Activated naive CD8-positive, alpha-beta T cell treated with anti-CD3 and anti-CD28 coated beads, Interleukin-2, amount 10 ng/mL, durations not matched to agents 7 days and 5 days (primary cell): ENCODE measurements at places on chromosomes 1 and 21.
A peak's percentile ranks its signal among the peaks of the same experiment; 100 is the strongest.

DNA sequence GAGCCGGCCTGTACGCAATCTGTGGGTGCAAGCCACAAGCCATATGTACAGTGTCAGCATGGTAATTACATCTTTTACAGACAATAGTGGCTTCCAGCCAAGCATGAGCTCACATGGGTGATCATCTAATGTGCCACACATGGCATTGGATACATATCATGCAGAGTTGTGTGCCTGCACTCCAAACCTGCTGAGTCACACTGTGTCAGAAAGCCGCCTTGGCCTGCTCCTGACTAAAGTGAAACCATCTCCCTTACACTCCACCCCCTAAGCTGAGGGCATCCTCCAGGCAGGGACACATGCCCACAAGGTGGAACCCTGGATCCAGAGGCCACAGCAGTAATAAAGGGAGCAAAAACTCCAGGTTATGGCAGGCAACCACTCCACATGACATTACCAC is 72.5 kb downstream of the KCNT2 start:
- DNase-seq, result no peak

DNA sequence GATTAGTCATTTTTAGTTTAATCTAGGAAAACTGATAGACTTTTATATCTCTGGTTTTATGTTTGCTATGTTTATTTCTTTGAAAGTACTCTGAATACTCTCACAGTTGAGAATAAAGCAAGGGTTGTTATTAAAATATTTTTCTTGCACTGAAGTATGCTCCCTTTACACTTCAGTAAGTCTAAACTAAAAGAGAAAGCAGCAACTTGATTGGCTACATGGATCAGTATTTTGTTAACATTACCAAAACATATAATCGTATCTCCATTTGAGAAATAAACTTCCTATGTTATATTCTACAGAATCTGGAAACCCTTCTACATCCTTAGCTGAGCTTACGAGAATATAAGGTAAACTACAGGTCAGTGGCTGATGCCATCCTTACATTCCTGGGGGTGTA is 149.5 kb upstream of the HP1BP3 start:
- DNase-seq, result no peak

- DNase-seq, result no peak
Observed at GRCh38 chr1:43319766-43320165, 17.9 kb upstream of the MPL start.

- no peak for DNase-seq
Observed at GRCh38 chr1:237583756-237584155, 307.0 kb downstream of the ZP4 start.

DNA sequence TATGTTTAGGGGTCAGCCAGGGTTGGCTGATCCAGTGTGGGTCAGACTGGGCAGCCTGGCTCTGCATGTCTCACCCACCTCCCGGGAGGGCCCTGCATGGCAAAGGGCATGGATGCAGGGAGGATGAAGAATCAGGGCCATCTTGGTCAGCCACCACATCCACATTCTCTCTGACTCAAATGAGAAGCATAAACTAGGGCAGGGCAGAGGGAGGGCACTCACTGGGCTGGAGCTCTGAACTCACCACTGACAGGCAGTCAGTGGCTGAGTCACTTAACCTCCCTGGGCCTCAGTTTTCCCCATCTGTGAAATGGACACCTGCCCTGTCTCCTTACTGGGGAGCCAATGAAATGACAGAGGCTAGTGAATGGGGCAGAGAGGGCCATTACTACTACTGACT is 4.3 kb upstream of the CELA2A start:
- DNase-seq, result no peak

- DNase-seq, result no peak
Observed at GRCh38 chr1:163922743-163923201, 601.0 kb downstream of the NUF2 start.

DNA sequence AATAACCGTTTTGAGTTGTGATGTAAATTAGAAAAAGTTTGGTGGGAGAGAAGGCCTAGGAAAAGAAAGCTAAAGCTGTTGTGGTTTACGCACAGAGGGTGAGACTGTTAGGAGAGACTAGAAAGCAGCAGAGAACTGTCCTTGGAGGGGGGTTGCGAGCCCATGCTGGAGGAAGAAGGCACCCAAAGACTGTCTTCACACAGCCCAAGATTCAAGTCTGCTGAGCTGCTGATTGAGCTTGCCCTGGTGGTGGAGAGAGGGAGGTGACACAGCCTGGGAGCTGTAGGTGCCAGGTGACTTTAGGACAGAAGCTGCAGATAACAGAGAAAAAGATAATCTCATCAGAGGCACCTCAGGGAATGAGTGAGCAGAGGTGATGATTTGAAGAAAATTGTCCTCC is 18.3 kb upstream of the TLR5 start:
- no peak for DNase-seq

GRCh38 chr1:231931846-231932454 is 305.4 kb downstream of the DISC1 start:
- DNase-seq, result peak; percentile 36

DNA sequence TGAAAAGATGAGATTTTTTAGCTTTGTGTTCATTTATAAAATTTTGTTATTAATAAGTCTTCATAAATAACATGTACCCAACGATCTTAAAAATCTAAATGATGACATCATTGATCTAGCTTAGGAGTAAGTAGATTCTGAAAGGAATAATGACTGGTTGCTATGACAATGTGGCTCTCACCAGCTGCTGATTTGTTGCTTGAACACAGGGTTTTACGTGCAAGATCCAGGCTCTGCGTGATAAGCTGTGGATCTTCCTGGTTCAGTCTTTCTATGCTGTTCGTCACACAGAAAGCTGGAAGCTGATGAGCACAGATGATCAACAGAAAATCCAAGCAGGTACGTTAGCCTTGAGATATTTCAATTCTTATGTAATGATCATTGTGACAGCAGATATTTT is 49.1 kb upstream of the C1orf146 start:
- DNase-seq, result no peak

- no peak for DNase-seq
Observed at GRCh38 chr1:147771226-147772125, 11.1 kb upstream of the GJA5 start.

- no peak for DNase-seq
Observed at GRCh38 chr1:116947092-116947860, 37.6 kb downstream of the PTGFRN start.

- no peak for DNase-seq
Observed at GRCh38 chr1:90534663-90535295, 182.3 kb downstream of the BARHL2 start.

DNA sequence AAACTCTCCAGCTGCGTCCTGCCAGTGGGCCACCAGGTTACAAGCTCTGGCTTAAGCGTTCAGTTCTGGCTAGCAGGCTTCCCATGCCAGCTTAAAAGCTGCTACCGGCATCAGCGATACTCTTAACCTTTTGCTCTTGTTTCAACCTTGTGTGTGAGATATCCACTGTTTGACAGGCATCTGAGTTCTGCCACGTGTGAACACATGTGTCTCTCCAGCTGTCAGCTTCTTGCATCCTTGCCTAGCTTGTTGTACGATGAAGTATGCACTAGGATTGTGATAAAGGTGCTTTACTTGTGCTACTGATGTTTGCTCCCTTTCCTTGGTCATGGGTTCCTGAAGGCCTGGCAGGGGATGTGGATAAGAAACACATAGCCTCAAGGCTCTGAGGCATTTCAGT is 201.6 kb downstream of the PRDM2 start:
- DNase-seq, result no peak

DNA sequence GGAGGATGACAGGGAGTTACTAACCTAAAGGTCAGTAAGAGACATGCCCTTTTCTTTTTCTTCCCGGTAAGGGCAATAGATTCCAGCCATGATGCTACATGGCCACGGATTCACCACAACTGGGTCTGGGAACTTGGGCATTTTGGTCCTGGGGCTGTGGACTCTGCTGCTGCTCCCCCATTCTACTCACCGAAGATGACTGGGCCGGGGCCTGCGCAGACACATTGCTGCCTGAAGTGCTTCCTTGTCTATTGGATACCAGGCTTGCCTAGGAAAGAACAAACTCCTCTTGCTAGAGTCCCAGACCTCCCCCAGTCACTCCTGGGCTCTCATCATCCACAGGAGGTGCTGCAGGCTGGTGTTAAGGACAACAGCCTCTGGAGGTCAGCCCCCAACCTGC is 49.9 kb upstream of the A3GALT2 start:
- no peak for DNase-seq

GRCh38 chr1:226741009-226741408 is 1.9 kb upstream of the ITPKB start:
- no peak for DNase-seq

DNA sequence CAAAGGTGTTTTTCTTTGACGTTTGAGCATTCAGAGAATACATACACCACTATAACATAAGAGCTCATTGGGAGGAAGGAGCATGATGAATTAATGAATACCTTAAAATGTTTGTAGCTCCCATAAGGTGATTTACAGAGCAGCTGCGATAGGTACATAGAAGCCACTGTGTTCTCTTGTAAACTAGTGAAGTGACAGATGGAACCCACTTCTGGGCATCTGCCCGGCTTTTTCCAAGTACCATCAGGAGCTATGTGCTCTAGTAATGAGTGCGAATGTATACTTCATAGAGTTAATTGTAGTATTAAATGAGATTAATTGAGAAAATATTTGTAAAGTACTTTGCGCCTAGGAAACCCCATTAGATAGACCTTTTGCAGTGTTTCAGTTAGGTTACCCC is 48.4 kb downstream of the HENMT1 start:
- no peak for DNase-seq

DNA sequence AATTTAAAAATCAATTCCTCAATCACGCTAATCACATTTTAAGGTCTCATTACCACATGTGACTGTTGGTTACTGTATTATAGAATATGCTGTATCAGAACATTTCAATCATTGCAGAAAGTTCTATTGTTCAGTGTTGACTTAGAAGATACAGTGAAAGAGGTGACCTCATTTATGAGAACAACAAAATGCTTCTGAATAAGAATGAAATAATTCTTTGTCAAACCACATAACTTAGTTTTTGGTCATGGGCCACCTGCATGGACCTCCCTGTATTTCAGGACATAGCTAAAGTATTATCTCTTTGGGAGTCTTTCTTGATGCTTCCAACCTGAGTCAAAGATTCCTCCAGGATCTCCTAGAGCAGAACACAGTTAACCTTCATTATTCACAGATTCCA is 22.3 kb downstream of the MFSD2A start:
- DNase-seq, result no peak

DNA sequence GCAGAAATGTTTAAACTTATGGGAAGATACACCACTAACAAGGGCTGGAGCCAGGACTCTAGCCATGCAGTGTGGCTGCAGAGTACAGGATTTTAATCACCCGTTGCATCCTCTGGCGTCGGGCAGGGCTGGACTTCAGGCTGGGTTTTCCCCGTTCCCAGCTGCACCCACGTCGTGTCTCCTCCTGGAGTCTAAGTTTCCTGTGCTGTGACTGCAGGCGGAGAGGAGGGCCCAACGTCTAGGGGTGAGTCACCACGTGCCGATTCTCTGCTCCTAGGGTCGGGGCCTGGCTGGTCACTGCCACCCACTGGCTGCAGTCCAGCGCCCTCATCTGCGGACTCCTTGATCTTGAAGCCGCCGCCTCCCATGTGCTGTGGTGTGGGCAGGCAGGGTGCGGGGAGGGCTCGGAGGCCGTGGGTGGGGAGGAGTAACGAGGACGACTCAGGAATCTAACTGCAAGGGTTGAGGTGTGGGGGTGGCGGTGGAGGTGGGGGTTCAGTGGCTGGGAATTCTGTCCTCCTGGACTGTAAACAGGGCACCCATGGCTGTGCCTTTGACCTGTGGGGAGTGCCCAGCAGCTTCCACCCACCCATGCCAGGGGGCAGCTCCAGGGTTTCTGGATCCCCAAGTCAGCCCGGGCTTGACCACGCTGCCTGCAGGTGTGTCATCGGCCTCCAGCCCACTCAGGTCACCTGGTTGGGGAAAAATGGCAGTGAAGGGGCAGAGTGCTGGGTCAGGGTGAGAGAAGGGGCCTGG is 77.8 kb downstream of the ALPL start:
- no peak for DNase-seq

GRCh38 chr21:44865561-44866280 is 7.8 kb downstream of the PTTG1IP start:
- DNase-seq, result no peak

GRCh38 chr1:196997423-196997822 is 20.1 kb downstream of the CFHR5 start:
- no peak for DNase-seq

DNA sequence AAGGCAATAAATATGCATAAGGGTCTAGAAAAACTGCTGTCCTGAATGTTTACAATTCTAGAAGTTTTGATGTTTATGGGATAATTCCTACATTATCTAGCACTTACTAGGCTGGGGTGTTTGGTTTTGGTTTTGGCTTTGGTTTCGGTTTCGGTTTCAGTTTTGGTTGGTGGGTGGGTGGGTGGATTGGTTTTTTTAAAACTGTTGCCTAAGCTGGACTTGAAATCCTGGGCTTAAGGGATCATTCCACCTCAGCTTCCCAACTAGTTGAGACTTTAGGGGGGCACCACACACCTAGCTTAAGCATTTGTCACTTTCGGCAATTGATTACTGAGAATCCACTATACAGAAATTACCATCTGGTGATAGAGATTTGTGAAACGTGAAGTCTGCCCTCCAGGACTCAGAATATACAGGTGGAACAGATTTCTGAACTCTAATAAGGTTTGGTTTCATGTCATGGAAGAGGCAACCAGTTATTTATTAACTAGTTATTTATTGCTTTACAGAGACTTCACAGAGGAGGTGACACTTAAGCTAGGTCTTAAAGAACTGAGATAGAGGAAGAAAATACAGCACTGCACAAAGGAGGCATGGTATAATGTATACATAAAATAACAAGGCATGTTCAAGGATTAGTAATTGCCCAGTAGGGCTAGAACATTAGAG is 69.6 kb downstream of the PIK3R3 start:
- DNase-seq, result no peak

DNA sequence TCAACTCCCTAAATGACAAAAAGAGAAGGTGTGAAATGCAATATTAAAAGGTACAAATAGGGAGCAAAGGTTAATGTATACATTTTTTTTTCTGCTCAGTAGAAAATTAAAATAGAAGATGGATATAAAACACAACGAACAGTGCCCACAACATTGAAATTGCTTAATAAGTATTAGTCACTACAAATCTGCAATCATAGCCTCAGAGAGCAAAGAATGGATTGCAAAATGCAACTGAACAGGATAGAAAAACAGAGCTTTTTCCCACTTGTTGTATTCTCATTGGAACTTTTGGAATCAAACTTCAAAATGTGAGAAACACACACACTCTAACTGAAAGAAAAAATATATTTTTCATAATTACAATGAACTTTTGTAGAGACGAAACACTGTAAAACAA is 552.2 kb upstream of the NCAM2 start:
- DNase-seq, result no peak
